GM04503 (cell line): ENCODE measurements at places on chromosomes 2 and 18.

DNA sequence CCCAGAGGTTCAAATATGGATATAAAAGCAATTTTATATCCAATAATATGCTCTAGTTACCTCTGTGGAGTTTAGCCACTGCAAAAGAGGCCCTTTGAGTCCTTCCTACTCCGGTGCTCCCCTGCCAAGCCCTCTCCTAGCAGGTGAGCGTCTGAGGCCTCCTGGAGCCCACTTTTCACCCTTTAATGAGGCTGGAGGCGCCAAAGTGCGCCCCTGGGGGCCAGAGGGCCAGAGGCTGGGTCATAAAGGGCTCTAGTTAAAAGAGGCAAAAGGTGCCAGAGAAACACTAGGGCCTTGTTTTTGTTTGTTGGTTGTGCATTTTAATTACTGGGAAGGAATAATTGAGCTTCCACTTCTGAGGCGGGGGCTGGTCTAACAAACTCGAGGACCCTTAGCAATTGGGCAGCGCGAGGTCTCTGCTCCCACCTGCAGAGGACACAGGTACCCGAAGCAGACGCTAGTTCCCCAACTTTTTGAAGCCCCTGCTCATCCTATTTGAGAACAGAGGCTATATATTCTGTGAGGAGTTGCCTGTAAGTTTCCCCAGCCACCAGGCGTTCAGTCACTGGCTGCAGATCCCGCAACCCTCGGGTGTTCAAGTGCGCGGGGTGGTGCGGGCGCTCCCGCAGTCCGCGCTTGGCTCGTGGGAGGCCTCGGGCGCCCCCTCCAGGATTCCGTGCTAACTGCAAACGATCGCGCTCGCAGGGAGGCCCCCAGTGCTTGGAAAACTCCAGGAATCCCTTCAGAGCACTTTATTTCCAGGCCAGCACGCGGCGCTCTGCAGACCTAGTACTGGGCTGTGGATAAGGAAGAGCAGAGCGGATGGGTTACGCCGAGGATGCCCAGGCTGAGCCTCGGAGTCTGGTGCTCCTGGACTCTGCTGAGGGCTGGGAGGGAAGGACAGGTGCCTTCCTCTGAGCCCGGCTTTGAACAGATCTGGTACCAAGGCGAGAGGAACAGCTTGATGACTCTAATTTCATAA, 14.1 kb downstream of the MSGN1 start:
- DNase-seq, result no peak

GRCh38 chr2:70709275-70710037, 58.5 kb downstream of the ADD2 start:
- DNase-seq, result no peak

- DNase-seq, result no peak
These were observed 32.0 kb upstream of the AGAP1 start for GRCh38 chr2:235461763-235462414.

DNA sequence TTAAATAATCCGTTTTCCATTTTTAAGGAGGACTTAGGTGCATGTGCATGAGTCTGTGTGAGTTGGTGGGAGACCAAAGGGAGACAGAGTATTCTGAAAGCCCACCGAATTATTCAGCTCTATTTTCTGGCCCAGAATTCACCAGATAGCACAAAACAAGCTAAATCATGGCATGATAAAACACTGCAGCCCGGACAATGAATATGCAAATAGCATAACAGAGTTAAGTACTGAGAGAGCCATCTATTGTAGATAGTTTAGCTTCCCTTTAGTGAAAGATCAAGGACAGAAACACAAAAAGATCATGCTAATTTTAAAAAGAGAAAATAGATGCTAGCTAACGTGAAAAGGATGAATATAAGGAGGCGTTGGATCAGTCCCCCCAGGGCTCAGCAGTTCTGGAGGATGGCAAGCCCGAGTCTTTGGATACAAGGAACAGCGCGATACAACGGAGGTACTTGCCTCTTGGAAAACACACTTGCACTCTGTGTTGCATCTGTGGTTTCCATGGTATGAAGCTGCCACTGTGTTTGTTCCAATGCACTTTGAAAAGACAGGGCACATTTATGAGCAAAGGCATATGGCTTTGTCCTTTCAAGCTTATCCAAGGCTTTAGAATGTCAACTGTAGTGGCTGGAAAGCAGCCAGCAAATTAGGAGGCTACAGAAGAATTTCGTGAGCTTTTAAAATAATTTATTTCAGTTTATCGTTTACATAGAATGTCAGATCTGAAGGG, 119.9 kb downstream of the LYPD1 start:
- no peak for DNase-seq

DNA sequence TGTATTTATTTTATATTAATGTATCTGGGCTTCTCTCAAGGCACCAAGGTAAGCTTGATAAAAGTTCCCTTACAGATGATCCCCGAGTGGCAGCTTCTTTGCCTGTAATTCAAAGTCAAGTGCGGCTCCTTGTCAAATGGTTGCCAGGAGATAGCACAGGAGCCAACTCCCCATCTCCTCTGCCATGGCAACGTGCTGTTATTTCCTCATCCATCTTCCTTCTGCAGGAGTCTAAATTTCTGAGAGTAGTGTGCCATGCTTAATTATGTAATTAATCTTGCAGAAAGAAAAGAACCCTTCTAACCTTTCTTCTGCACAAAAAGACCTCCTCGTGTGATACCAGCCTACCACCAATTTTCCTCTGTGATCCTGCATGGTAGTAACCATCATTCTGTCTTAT, 46.2 kb upstream of the ACMSD start:
- no peak for DNase-seq

- no peak for DNase-seq
These were observed 5.6 kb downstream of the IKZF2 start for GRCh38 chr2:213145715-213146242.

DNA sequence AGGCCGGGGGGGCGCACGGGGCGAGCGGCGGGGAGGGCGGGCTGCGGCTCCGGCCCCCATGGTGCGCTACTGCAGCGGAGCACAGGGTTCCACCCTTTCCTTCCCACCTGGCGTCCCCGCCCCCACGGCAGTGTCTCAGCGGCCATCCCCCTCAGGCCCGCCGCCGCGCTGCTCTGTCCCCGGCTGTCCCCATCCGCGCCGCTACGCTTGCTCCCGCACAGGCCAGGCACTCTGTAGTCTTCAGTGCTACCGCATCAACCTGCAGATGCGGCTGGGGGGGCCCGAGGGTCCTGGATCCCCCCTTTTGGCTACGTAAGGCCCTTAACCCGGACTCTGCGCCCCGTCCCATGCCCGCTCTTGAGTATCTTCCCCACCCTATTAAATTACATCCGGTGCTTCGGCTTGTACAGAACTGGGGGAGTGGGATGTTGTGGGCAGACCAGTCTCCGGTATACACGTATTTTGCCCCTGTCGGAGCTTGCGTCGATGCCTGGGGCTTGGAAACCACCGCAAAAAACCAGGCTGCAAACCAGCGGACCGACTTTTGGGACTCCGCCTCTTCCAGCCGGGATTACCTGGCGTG, 598 bp upstream of the WBP1 start:
- DNase-seq, result no peak

DNA sequence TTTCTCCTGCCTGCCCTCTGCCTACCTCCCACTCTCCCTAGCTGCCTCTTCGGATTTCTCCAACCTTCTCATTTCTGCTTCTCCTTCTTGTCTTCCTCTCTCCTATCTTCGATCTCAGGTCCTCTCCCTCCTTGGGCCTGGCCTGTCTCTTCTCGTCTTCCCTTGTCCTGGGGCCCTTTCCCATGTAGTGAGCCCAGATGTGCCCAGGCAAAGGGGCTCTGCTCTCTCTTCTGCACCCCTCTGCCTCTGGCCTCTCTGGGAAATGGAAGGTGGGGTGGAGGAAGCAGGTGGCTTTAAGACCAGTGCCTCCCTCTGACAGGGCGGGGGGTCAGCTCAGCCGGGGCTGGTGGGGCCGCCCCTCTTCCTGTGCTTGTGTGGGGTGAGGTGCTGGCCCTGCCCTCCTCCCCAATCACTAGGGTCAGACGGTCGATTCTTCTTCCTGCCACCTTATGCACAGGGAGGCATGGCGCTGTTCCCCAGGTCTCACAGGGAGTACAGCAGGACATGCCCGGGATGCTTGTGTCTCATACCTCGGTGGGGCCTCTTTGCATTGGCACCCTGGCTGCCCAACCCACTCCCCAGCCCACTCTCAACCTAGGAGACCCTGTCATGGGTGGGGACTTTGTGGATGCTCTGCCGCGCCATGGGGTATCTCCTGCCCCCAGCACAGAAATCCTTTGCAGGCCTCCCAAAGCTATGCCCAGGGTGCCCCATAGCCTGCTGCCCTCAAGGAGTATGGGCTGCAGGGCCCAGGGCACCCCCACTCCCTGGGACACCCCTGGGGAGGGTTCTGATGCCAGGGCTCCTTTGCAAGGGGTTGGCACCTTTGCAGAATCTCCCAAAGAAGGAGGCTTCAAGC, 213.8 kb upstream of the HAAO start:
- no peak for DNase-seq

- no peak for DNase-seq
These were observed 91.7 kb upstream of the EPC2 start for GRCh38 chr2:148552675-148553331.

GRCh38 chr2:33135645-33136044, 188.9 kb downstream of the LTBP1 start:
- DNase-seq, result no peak

DNA sequence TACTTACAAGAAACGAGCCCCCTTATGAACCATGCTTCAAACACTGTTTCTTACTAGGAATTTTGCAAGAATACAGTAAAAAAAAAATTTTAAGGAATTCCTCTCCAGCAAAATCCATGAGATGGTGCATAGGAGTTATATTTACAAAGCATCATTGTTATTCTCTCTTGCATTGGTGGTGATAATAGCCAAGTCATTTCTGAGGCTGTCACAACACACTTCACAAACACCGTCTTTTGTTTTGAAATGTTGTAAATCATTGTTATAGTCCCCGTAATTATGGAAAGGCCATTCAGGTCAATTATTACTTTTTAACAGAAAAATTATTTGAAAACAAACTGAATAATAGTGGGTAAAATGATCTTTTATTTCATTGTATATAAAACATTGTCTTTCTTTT, 60.1 kb downstream of the DYNC1I2 start:
- no peak for DNase-seq
